ENCODE measurements at places on chromosomes 2 and 18.

DNA sequence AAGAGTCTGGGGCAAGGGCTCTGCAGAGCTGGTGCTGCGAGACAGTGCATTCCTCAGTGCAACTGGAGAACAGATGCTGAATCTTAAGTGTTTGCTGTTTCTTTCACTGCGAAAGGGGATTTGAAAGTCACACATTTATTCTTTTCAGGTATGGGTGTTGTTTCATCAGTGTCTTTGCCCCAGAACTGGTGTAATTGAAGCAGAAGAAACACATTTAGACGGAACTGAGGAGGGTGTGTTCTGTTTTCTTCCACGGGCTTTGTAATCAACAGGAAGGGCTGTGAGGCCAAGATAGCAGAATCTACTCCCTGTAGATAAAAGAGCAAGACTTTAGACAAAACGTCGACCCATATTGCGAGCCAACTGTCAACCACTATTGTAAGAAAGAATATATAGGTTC is 151.9 kb downstream of the EPHA4 start:
- DNase-seq: no peak

DNA sequence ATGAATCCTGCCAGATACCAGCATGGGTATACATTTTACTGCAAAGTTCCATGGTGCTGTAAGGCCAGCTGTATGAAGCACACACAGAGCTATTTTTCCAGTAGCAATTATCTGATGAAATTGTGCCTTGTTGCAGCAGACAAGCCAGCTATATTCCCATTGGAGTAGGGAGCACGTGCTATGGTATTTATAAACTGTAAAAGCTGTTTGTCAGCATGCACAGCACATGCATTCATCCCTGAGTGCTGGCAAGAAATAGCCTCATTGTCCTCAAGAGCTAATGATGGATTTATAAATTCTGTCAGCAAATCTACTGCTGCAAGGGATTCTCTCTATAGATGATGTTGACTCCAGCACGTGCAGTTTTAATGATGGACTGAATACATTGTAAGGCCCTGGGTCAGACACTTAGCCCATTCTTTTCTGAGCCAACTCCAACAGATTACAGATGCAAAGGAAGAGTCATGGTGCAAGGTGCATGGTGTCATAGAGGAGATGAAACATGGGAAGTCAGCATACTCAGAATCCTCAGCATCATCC is 61.7 kb downstream of the KCNS3 start:
- no peak for DNase-seq

DNA sequence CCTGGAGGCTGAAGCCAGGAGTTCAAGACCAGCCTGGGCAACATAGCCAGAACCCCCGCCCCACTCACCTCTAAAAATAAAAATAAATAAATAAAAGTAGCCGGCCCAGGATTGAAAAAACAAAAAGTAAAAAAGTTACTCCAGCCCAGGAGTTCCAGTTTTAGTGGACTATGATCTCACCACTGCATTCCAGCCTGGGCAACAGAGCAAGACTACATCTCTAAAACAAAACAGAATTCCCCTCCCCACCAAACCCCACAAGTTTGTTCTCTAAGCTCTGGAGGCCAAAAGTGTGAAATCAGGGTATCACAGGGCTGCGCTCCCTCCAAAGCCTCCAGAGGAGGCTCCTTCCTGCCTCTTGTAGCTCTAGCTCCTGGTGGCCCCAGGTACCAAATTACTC is 1.7 kb downstream of the D2HGDH start:
- DNase-seq: no peak

DNA sequence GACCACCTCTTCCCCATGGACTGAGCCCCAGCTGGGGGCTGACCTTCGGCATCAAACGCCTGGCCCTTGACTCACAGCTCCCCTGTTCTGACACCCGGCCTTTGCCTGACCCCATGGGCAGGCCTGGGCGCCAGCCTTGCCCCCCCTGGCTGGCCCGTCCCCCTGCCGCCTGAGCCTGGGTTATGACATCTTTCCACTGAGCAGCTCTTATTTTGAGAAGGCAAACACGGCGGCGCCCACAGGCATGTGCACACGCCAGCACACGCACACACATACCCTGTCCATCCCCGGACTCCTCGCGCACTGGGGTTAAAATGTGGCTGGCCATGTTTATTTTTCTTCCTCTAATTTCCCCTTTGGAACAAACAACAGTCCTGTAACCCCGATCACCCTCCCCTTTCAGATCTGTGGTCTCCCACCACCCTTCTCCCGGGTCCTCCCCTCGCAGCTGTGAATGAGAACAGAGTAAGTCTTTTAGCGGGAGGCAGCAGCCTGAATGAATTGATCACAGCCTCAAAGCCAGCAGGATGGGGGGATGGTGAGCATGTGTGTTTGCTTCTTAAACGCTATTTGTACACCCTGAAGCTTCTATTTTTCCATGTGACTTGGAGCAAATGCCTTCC is 11.8 kb upstream of the ATOH8 start:
- no peak for DNase-seq

DNA sequence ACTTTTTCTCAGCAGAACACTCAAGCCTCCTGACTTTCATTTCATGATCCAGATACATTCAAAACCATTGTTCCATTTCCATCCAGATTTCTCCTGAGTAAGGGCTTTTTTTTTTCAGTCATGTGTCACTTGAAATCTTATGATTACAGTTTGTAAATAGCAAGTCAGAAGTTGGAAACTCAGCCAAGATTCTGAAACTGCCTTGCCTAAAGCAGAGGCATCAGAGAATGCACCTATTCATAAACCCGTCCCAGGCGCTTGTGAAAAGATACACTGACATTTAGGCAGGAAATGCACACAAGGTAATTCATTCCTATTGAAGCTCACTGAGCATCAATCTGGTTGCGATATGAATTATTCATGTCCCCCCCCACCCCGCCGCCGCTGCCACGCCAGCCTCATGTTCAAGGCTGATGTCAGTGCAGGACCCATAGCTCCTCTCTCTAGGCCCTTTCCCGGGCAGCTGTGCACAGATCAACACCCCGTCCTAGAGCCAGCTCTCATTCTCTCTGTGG is 30.4 kb upstream of the MGAT4A start:
- peak; percentile 65 for DNase-seq

GRCh38 chr18:2848247-2849246 is 1.7 kb downstream of the EMILIN2 start:
- DNase-seq: no peak
